ENCODE measurements at places on chromosomes 16 and 17.

DNA sequence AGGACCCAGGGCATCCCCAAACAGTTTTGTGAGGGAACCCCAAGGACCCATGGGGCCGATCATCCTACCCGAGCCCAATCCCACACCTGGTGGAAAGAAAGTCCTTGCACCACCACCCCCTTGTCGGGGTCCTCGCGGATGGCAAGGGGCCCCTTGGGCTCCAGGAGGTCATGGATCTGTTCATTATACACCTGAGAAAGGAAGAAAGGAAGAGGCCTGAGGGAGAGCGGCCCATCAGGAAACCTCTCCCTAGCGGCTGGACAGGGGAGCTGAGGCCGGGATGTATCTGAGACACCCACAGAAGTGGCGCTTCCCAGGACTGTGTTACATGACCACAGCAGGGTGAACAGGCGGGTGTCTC lies 12.8 kb downstream of the KIF18B start:
- no peak for DNase-seq

DNA sequence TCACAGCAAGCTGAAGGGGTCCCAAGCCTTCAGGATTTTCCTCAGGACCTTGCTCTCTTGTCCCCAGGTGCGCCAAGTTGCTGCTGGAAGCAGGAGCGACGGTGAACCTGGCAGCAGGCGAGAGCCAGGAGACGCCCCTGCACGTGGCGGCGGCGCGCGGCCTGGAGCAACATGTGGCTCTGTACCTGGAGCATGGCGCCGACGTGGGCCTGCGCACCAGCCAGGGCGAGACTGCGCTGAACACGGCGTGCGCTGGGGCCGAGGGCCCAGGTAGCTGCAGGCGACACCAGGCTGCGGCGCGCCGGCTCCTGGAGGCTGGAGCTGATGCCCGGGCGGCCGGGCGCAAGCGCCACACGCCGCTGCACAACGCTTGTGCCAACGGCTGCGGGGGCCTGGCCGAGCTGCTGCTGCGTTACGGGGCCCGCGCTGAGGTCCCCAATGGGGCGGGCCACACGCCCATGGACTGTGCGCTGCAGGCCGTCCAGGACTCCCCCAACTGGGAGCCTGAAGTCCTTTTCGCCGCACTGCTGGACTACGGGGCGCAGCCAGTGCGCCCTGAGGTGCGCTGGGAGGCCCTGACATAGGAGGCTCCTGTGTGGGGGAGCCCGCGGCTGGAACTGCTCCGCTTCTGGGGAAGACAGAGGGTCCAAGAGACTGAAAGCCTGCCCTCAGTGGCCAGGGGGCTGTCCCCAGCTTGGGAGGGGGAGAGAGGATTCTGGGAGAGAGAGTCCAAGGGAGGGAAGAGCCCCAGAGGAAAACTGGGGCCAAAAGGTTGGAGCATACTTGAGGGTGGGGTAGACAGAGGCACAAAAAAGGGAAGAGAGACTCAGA lies 6.4 kb downstream of the ASB16 start:
- DNase-seq, result no peak

DNA sequence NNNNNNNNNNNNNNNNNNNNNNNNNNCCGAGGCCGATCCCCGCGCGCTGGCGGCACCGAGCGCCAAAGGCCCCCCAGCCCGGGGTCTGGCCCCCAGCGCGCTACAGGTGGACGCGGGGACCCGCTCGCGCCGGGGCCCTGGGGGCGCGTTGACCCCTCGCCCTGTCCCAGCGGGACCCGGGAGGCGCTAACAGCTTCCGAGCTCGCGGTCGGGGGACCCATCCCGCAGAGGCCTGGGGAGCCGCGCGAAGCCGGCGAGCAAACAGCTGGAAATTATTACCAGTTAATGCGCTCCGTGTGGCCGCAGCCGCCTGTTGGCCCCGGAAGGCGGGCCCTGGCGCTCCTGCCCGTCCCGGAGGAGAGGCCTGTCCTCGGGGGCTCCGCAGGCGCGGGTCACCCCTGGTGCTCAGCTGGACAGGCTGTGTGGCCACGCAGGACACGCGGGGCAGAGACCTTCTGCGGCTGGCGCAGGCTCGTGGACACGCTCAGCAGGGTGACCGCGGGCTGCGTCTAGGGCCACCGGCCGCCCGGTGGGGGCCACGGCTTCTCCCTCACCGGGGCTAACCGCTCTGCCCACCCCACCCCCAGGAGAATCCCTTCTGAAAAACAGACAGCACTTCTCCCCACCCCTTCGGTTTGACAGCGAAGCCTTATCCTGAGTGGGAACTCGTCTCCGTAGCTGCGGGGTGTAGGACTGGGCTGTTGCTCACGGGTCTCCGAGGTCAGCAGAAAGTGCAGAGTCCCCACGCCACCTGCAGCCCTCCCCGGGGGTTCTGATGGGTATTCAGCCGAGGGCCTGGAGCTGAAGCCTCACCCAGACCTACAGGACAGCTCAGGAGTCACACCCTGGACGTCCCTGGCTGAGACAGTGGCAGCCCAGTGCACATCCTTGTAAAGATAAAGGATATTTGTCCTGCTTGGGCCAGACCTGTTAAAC lies 138.7 kb upstream of the RPH3AL start:
- peak; percentile 66 for DNase-seq

- DNase-seq, result no peak
Measured at GRCh38 chr17:48144976-48145798, 37.6 kb downstream of the SNX11 start.

Measured in activated T-cell treated with anti-CD3 and anti-CD28 coated beads, Interleukin-2, amount 50 U/mL, for 48 hours (primary cell).